ENCODE measurements at places on chromosomes 13 and 19.

DNA sequence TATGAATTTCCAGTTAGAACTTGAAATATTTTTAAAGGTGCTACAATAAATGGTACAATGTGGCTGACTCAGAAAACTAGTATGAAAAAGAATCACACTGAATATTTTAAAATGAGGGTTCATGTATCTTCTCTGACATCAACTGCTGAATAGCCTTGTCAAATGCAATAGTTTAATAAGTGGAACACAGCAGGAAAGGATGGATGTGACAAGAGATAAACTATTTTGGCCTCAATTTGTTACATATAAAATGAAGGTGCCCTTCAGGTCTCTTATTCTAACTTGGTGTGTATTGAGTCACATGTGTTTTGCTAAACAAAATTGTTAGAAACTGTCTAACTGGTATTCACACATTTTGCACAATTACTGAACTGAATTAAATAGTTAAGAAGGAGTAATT lies 1018.4 kb upstream of the PCDH20 start:
- no peak for DNase-seq

GRCh38 chr13:78759704-78760103 lies 100.7 kb upstream of the OBI1 start:
- no peak for DNase-seq

DNA sequence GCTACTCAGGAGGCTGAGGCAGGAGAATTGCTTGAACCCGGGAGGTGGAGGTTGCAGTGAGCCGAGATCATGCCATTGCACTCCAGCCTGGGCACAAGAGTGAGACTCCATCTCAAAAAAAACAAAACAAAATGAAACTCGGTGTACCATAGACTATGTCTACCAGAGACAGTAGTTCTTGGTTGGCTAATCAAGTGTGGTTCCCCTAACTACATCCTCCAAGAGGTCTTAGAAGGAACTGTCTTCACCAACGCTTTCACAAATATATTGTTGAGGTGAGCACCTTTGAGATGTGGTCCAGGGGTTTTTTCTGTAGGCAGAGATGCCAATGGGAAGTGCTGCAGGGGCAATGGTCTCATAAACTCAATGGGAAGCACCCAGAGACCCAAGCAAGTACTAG lies 48.0 kb downstream of the RFC3 start:
- no peak for DNase-seq

GRCh38 chr19:44344255-44344654 lies 12.2 kb downstream of the ZNF112 start:
- DNase-seq: no peak

GRCh38 chr13:110816500-110816899 lies 98.4 kb downstream of the ANKRD10 start:
- no peak for DNase-seq

- DNase-seq: peak; percentile 89
Measured at GRCh38 chr19:1449467-1450442, at the start of gene APC2. APC2 (plus strand) TSS chr19:1450121; CDS start chr19:1453002, 2,881 bp downstream.

DNA sequence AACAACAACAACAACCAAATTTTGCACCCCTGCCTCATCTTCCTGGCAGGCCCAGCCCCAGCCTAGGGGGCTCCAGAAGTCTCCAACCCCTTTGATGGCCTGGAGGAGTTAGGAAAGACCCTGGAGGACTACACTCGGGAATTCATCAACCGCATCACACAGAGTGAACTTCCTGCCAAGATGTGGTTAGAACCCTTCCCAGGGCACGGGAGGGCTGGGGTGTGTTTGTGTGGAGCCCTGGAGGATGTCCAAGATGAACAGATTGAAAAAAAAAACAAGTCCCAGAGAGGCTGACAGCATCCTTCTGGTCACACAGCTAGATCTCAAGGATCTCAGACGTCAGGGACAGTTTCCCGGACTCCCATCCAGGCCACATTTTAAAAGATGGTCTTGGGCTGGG lies 13.3 kb downstream of the APOC1 start:
- DNase-seq: peak; percentile 68

GRCh38 chr13:112028481-112028880 lies 38.5 kb upstream of the SOX1 start:
- no peak for DNase-seq

- DNase-seq: no peak
Measured at GRCh38 chr19:30757104-30757836, 385.1 kb downstream of the ZNF536 start.

GRCh38 chr13:49329831-49330545 lies 82.3 kb downstream of the CDADC1 start:
- no peak for DNase-seq

- DNase-seq: no peak
Measured at GRCh38 chr13:96796091-96796633, 198.1 kb downstream of the OXGR1 start.

- no peak for DNase-seq
Measured at GRCh38 chr13:41962994-41963393, 2.1 kb upstream of the VWA8 start.

DNA sequence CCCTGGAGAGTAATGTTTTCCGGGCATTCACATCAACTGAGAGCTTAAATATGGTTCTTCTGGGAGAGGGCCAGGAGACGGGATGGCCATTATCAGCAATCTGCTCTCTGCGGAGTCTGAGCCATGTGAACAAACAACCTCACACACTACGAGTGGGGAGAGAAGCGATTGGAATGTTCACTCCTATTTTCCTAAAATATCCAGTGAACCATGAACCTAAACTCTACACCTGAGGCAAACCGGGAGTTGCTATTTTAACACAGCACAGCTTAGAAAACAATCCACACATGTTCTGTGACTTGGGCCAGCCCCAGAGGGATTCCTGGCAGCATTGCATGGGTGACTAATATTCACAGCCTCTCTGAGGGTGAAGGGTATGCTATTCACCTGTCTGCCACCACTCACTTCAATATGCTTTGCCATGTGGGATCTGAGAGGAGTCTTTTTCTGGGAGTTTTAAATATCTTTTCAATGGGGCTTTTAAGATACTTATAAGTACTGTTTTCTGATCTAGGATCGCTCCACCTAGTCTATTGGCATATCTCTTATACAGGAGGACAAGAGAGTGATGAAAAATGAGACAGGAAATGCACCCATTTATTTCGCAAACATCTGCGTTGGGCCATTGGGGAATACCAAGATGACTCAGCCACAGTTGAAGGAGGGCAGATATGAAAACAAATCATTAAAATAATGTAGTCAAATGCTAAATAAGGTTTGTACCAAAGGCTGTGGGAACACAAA lies 72.6 kb upstream of the SERP2 start:
- peak; percentile 92 for DNase-seq

GRCh38 chr19:1871140-1871597 lies 7.8 kb upstream of the KLF16 start:
- DNase-seq: no peak

DNA sequence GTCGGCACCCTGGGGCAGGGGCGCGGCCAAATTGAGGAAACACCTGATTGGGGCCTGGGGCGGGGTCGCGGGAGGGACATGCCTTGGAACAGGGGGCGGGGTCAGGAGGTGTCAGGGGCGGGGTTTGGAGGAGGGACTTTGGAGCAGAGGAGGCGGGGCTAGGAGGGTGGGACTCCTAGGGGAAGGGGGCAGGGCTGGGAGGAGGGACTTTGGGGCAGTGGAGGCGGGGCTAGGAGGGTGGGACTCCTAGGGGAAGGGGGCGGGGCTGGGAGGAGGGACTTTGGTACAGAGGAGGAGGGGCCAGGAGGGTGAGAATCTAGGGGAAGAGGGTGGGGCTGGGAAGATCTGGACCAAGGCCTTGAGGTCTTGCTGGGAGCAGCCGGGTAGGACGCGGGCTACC lies 21.9 kb downstream of the GRIN2D start:
- peak; percentile 70 for DNase-seq

DNA sequence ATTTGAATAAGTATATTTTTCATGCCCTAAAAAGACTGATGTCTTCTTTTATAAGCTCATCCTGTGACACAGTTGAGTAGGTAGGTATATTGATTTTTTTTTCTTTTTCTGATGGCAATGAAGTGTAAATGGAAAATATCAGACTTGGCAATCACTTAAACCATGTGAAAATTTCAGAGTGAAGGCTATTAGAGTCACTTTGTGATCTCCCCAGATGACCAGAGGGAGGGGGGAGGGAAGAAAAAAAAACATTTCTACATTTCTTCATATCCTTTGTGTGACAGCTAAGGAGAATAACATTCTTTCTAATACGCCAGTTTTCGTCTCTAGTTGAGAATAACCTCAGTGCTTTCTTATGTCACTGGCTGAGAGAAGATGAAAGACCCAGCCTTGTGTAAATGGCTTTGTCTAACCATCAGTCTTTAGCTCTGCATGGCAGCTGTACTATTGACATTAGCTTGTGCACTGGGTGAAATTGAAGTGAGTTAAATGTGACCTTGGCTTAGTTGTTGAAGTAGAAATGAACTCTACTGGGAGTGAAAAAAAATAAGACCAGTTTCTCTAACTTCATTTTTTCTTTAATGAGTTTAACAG lies 332.1 kb upstream of the DACH1 start:
- DNase-seq: peak; percentile 7

- DNase-seq: no peak
Measured at GRCh38 chr19:38073841-38074685, 150.0 kb downstream of the DPF1 start.

DNA sequence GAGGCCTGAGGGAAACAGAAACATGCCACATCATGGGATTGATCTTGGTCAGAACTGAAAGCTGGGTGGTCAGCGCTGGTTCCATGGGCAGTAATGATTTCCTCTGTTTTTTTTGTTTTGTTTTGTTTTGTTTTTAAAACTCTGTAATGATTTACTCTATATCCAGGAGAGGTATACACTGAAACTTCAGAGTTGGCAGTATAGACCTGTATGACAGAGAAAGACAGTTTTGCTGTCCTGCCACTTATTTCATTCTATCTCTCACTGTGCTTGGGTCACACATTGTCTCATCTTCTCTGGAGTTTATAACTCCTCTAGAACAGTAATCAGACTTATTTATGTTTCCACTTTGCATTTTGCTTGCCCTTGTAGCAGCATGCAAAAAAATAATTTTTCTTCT lies 105.1 kb upstream of the SLITRK1 start:
- DNase-seq: no peak

GRCh38 chr19:45144431-45145269 lies 16.1 kb downstream of the NKPD1 start:
- no peak for DNase-seq

GRCh38 chr13:43831088-43831487 lies 44.3 kb upstream of the ENOX1 start:
- no peak for DNase-seq

DNA sequence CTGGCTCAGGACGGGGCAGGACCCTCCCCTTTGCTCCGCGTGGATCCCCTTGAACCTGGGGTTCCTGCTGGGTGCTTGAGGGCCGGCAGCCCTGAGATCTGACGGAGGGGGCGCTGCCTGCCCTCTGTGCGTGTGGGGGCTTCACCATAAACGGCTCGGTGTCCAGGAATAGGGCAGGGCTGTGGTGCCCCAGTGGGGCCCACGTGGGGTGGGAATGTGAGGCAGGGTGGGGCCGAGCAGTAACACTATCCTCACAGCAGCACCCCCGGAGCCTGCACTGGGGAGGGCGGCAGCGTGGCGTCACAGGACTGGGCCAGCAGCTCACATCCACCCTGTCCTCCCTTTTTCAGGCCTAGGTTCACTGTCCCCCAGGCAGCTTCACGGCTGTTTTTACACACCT lies 38.0 kb downstream of the GAS6 start:
- DNase-seq: no peak

- DNase-seq: no peak
Measured at GRCh38 chr13:56864451-56864850, 276.3 kb upstream of the PRR20A start.

- DNase-seq: no peak
Measured at GRCh38 chr13:58004751-58005150, 373.2 kb downstream of the PCDH17 start.

GRCh38 chr13:28574617-28575142 lies 79.8 kb upstream of the FLT1 start:
- DNase-seq: peak; percentile 84

- DNase-seq: no peak
Measured at GRCh38 chr13:98026457-98026857, 73.0 kb downstream of the IPO5 start.

GRCh38 chr19:3224346-3225168 lies at the start of gene CELF5:
CELF5 (plus strand) TSS chr19:3224661; CDS start chr19:3224740, 79 bp downstream.
- DNase-seq: peak; percentile 76

GRCh38 chr13:23811366-23812062 lies 77.7 kb downstream of the MIPEP start:
- DNase-seq: no peak

DNA sequence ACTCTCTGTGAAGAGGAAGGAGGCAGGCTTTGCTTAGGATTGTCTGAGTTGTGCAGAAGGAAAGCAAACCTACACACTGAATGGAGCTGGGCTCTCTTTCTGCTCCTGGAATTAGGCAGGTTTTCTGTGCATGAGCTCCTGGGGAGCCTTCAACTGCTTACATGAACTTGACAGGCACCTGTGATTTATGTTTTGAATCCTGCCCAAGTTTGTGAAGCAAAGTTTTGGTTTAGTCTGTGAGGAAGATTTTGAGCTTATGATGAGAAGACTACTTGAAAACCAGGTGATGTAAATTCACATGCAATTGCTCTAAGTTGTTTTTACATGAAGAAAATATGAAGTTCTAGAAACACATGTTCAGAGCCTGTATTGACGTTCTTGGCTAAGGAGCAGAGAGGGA lies 109.0 kb downstream of the SLAIN1 start:
- no peak for DNase-seq

- DNase-seq: no peak
Measured at GRCh38 chr13:76969488-76970365, 21.4 kb downstream of the ACOD1 start.

- no peak for DNase-seq
Measured at GRCh38 chr19:6774821-6775707, 2.6 kb downstream of the VAV1 start.

DNA sequence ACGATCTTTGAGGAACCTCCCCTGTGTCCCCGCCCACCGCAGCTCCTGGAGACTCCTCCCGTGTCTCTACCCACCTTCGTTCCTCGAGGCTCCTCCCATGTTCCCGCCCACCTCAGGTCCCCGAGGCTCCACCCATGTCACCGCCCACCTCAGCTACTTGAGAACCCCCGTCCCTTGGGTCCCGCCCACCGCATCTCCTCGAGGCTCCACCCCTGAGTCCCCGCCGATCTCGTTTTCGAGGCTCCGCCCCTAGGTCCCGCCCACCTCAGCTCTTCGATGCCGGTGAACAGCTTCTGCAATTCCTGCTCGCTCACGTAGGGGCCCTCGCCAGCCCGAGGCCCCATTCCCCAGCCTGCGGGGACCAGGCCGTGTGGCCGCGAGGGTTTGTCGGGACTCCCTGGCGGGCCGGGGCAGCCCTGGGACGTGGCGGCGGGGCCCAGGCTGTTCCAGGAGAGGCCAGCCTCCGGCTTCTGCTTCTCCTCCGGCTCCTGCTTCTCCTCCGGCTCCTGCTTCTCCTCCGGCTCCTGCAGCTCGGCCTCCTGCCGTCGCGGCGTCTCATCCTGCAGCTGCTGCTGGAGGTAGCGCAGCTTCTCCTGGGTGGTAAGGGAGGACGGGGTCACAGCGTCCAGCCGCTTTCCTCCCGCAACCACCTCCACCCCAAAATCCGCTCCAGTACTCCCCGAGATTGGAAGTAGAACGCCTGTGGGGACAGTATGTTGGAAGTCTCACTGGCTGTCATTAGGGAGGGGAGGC lies 16.7 kb downstream of the TSKS start:
- DNase-seq: peak; percentile 39
